ENCODE measurements at places on chromosomes 1 and 21.

DNA sequence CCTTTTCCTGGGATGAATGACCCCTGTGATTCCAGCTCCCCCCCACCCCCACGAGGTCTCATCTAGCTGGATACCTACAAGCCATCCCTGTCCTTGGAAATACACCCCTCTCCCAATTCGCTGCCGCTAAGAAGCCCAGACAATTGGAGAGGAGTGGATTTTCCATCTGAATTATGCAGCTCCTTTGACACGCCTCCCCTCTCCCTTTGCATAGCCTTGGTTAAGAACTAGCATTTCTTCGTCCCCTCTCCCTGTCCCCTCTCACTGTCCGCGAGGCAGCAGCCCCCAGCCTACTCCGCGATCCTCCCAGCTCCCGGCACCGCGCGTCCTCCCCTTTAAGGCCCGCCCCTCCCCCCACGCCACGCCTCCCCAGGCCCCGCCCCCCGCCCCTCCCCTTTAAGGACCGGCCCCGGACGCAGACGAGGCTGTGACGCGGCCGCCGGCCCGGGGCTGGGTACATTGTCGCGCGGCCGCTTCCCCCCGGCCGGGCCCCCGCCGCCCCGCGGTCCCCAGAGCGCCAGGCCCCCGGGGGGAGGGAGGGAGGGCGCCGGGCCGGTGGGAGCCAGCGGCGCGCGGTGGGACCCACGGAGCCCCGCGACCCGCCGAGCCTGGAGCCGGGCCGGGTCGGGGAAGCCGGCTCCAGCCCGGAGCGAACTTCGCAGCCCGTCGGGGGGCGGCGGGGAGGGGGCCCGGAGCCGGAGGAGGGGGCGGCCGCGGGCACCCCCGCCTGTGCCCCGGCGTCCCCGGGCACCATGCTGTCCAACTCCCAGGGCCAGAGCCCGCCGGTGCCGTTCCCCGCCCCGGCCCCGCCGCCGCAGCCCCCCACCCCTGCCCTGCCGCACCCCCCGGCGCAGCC is at the start of gene MAPKAPK2:
TSS of gene MAPKAPK2 (plus strand) at position 428 of the 856 bp plus-strand sequence. CDS start at position 753, 325 bp downstream.
- peak; percentile 89 for DNase-seq

- no peak for DNase-seq
Measured at GRCh38 chr1:58075188-58075578, 471.3 kb downstream of the OMA1 start.

- no peak for DNase-seq
Measured at GRCh38 chr1:15350551-15351200, 59.0 kb upstream of the EFHD2 start.

- no peak for DNase-seq
Measured at GRCh38 chr1:119038363-119038762, 50.2 kb upstream of the TBX15 start.

GRCh38 chr1:43994071-43994470 is 2.7 kb downstream of the CCDC24 start:
- no peak for DNase-seq

DNA sequence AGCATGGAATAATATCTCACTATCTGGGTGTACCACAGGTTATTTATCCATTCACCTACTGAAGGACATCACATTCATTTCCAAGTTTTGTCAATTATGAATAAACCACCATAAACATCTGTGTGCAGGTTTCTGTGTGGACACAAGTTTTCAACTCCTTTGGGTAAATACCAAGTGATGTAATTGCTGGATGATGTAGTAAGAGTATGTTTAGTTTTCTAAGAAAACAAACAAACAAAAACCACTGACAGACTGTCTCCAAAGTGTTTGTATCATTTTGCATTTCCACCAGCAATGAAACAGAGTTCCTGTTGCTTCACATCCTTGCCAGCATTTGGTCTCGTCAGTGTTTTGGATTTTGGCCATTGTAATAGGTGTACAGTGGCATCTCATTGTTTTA is 435.7 kb upstream of the PROX1 start:
- DNase-seq: no peak

DNA sequence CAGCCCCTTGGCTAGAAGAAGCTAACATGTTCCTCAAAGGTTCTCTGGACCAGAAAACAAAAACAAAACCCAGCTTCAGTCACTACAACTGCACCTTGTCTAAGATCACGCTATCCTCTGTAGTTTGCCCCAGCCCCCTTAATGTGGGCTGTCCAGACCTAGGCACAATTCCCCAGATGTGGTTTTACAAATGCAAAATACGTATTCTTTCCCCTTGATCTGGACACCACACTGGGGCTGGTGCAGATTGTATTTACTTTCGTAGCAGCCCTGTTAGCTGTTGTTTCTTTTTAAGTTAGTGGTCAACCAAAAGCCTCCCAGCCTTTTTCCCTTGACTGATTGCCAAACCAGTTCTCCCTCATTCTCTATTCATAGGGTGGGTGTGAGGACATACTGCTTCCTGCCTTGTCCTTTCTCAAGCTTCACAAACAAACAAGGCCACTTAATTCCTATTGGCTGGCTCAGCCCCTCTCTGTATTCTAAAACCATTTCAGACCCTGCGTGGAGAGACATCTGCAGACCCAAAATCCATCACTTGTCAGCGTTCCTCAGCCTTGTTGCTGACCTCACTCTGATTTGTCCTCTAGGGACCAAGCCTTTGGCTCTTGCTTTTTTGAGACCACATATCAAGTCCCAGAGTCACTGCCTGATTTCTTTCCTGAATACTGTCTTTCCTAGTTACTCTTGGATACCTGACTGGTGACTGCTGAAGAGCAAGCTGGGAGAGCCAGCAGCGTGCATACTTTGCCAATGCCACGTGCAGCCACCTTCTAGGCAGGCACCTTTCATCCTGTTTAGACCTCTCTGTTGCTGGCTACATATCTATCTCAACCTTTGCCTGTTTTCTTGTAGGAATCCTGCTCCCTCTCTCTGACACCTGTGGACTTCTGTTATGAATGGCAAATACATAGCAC is 96.4 kb upstream of the RAB3GAP2 start:
- DNase-seq: peak; percentile 32

- DNase-seq: no peak
Measured at GRCh38 chr1:169513208-169513607, 27.5 kb upstream of the SLC19A2 start.

- DNase-seq: peak; percentile 28
Measured at GRCh38 chr1:196877964-196878363, 9.9 kb upstream of the CFHR4 start.

DNA sequence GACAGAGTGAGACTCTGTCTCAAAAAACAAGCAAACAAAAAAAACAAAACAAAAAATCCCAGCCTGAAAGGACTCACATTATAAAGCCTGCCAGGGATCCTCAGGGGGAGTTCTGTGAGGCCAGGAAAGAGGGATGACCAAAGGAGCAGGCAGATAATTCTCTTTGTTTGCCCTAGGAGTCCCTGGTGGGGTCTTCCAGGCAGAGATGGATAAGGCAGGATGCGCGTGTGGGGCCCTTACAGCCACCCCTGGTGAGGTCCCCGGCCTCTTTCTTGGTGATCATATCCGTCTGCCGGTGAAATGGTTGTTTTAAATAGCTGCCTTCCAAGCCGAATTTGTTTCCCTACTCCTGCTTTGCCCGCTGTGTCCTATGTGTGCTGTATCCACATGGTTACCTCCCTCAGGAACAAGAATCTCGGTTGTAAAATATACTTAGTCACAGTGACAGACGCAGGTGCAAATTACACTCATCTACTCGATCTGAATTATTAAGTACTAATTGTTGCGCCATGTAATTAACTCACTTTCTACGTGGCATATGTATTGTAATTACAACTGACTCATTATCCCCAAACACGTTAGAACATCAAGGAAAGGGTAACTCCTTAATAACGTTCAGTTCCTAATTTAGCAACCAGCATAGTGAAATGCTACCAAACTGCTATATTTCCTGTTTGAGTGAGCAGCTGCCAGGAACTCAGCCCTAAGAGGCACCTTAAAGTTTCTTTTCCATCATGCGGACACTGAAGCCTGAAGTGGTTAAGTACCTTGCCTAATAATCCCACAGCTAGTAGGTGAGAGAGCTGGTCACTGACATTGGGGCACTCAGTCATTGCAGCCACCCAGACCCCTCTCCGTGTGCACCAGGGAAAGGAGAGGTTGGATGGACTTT is 106.4 kb downstream of the ZSCAN20 start:
- DNase-seq: no peak

- DNase-seq: no peak
Measured at GRCh38 chr1:68801440-68801839, 304.6 kb upstream of the DEPDC1 start.

DNA sequence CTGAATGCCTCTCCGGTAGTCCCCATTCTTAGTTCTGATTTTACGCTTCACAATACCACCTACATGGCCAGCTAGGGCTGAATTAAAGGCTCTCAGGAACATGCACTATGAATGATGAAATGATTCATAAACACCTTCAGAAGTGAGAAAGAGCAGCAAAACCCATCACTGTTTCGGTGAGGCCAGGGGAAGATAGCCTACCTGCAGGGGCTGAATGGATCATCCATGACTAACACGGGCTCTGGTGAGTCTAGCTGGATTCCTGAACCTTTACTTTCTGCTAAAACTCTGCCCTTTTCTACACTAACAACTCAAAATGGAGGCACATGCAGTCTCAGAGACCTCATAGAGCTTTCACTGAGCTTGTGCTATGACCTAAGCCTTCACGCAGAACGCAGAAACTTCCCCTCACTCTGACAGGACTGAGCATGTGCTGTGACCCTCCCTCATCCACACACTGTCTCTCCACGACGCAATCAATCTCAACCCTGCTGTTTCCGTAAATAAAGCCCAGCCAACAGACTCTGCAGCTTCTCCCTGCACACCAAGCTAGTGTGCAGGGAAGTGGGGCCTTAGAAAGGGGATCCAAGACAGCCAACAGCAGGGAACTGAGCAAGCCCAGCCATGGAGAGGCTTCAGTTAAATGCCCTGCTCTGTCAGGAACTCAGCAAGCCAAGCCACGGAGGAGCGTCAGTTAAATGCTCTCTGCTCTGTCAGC is 207.8 kb downstream of the SLC45A1 start:
- peak; percentile 98 for DNase-seq

DNA sequence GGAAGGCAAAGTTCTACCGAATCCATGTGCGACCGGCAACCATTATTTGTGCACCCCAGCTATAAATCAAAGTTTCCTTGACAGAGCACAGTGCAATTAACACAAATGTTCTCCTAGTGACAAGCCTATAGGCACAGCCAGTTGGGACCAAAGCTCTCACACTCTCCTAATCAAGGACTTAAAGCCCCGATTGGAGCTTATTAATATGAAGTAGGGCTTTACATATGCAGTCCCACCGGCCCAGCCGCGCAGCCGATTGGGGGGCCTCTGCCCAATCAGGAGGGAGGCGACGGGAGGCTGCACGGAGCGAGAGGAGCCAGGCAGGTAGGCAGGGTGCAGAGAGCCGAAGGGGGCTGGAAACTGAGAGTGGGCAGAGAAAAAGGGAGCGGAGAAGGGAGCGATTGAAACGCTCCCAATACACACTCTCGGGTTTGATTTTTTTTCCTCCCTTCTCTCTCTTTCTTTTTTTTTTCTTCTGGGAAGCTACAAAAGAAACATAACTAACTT is at the start of gene ESRRG:
TSS of gene ESRRG (minus strand) at position 156 of the 507 bp plus-strand sequence. CDS start at position 26, 130 bp downstream.
- DNase-seq: peak; percentile 78

GRCh38 chr1:103250441-103250861 is 142.1 kb upstream of the COL11A1 start:
- DNase-seq: no peak

DNA sequence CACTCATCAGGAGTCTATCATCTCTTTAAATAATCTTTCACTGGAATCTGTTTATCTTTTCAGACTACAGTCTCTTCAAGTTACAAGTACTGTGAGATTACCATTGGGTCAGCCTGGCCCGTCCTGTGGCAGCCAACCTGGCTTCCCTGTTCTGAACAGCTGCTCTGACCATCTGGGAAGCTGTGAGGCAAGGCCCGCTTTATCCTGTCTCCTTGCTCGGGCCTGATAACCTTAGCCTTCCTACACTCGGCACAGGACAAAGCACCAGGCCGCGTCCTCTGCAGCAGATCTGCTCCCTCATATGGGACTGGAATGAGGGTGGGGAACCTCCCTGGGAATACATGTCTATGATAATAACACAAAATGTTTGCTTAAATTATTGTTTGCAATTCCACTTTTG is 113.3 kb downstream of the PTPN14 start:
- DNase-seq: peak; percentile 19

GRCh38 chr1:168613038-168613451 is 36.6 kb downstream of the XCL1 start:
- peak; percentile 25 for DNase-seq

GRCh38 chr21:36849461-36850105 is 116.9 kb downstream of the HLCS start:
- DNase-seq: no peak

DNA sequence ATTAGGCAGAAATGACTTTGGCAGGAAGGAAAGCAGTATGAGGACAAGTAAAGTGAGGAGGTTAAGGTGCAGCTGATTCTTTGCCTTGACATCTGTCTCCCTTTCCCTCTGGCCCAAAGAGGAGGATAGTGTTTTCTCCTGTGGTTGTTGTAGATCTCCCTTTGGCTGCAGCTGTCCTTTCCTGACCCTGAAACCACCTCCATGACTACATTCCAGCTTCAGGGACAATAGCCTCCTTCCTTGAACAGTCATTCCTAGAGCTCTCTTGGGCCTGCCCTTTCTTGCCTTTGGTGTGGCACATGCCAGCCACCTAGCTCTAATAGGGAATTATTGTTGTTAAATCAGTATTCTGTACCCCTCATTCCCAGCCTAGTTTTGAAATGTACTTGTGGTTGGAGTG is 6.2 kb downstream of the ZMYM1 start:
- DNase-seq: no peak

DNA sequence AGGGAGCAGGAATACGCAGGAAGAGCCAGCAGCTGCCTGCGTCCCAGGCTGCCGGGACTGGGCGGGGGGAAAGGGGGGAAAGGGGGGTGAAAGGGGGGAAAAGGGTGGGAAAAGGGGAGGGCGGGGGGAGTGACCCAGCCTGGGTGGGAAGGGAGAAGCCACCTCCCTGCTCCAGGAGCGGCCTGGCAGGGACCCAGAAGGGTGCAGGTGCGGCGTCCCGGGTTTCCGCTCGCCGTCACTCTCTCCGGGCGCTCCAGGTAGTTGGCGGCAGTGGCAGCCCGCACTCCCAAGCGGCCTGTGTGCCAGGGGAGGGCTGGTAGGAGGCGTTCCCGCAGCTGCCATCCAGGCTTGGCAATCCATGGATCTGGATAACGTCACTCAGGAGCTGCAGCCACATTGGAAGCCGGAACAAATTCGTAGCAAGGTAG is 141.0 kb upstream of the NGF start:
- no peak for DNase-seq

DNA sequence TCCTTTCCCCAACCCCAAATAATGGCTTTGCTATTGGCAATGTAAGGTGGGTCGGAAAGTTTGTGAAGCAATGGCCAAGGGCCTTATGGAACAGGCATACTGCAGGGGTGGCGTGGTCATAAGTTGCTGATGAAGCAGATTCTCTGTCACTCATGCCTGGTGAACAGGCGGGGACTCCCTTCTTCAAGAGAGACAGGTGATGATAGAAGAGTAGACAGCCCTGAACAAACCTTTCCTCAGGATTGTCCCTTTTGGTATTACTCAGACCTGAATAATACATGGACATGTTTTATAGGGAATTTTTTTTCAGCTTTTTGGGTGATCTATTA is 12.7 kb downstream of the DDR2 start:
- DNase-seq: no peak

- DNase-seq: no peak
Measured at GRCh38 chr21:15943009-15943666, 213.4 kb downstream of the USP25 start.

- DNase-seq: no peak
Measured at GRCh38 chr1:214418391-214418790, 133.0 kb downstream of the PTPN14 start.

Data from tongue (tissue), 3 donors.